Right atrium auricular region (tissue), 2 donors: ENCODE measurements at places on chromosomes 6 and 20. TPM values are rescaled to one million over a fixed set of nuclear protein-coding genes. Genes with fewer than 3 reads are reported as not detected.

CFB gene
- total RNA-seq, result 65.5 TPM

ANKEF1 gene
- total RNA-seq, result 2.6 TPM

ZFP57 gene
- total RNA-seq, result 0.30 TPM

KCNS1 gene
- total RNA-seq, result 0.33 TPM

TMC2 gene
- total RNA-seq, result not detected

DNA sequence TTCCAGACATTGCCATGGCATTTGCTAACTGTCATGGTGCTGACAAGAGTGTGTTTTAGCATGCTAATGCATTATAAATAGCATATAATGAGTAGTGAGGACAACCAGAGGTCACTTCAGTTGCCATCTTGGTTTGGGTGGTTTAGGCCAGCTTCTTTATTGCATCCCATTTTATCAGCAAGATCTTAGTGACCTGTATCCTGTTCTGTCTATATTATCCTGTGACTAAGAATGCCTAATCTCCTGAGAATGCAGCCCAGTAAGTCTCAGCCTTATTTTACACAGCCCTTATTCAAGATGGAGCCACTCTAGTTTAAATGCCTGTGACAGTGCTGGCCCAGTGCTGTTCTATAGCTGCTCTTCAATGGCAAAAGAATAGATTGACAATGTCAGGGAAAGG lies 781.0 kb upstream of the ADGRB3 start:
- H3K4me3 ChIP-seq, result no peak overlapping the region
- no peaks in the 10 kb centered on the region for H3K27me3 ChIP-seq
- no peaks in the 10 kb centered on the region for H3K4me1 ChIP-seq
- no peaks in the 10 kb centered on the region for H3K36me3 ChIP-seq
- DNase-seq, result no peak

DNA sequence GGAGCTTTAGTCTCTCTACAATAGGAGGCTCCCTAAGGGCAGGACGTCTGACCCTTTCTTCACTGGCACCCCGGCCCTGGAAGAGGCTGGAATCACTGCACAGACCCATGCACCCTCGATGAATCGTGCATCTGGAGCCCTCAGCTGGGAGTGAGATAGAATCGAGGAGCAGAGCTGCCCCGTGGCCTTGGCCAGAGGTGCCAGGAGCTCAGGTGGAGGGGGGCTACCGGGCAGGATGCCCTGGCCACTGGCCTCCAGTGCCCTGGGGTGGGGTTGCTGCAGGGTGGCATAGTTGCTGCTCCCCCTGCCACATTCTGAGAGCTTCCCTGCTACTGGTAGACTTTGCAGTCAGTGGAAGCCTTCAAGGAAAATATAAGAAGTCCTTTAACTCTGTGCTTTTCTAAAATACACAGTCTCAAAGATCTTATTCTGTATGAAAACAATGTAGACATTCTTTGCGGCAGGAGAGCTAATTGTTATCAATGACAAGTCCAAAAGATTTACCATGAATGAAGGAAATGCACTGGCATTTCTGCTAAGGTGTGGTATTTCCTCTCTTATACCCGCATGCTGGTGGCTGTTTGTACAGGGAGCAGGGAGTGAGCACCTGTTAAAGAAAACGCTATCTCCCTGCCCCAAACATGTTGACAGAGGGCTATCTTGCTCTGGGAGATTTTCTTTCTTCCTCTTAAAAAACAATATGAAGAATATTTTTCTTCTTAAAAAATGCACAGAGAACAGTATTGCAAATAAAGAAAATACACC lies 122.8 kb downstream of the C6orf118 start:
- H3K27ac ChIP-seq, result no peak overlapping the region
- no peak for DNase-seq
- H3K4me3 ChIP-seq, result no peak overlapping the region
- no peaks in the 10 kb centered on the region for H3K4me1 ChIP-seq

GRCh38 chr6:93300661-93301060 lies 118.7 kb downstream of the EPHA7 start:
- no peak overlapping the region for H3K4me3 ChIP-seq
- H3K4me1 ChIP-seq, result no peaks in the 10 kb centered on the region
- H3K27me3 ChIP-seq, result no peaks in the 10 kb centered on the region
- H3K27ac ChIP-seq, result no peak overlapping the region

DNA sequence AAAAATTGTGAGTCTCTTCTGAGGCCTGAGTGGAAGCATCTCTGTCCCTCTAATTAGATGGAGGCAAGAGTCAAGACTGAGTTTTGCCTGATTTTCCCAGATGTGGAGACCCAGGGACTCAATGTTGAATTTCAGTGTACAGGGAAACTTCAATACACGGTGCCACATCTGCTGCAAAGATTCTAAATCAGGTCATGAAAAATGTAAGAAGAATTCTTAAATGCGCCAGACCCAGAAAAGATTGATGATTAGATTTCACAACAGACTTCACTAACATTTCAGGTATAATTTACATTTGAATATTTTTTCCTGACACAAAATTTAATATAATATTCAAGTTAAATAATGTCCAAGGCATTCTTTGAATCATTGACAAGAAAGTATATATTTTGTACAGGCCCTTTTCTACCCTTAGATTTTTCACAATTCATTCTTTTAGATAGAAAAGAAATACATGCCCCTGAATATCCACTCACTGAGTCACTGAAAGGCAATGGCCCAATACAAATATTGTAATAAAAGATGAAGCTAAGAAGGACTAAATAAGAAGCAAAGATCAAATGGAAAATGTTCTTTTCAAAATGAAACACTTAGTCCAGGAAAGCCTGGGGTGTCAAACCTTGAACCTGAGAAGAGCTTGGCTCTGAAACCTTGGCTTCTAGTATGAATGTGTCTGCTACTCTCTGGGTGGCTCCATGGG lies 18.2 kb upstream of the HDGFL1 start:
- DNase-seq, result no peak
- H3K27ac ChIP-seq, result no peak overlapping the region
- no peaks in the 10 kb centered on the region for H3K27me3 ChIP-seq

DNA sequence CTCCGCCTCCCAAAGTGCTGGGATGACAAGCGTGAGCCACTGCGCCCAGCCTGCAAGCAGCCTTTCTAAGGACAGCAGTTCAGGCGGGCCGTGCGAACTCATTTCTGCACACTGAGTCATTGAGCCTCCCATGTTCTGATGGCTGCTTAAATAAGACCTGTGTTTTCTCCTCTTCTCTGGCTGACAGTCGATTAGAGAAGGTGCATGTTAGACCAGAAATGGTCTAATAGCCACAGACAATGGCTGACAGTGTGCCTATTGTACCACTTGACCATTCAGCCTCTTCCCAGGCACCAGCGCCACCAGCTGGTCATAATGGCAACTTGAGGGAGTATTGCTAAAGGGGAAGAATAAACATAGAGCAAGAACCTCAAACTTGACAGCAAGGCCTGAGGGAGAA lies 6.2 kb downstream of the CST11 start:
- DNase-seq, result no peak
- H3K27ac ChIP-seq, result no peak overlapping the region
- no peak overlapping the region for H3K4me3 ChIP-seq
- no peaks in the 10 kb centered on the region for H3K4me1 ChIP-seq
- H3K27me3 ChIP-seq, result no peaks in the 10 kb centered on the region

- H3K4me3 ChIP-seq, result no peak overlapping the region
- no peaks in the 10 kb centered on the region for H3K27me3 ChIP-seq
- no peaks in the 10 kb centered on the region for H3K36me3 ChIP-seq
- no peak for DNase-seq
These were observed 206.8 kb upstream of the QKI start for GRCh38 chr6:163207431-163208383.

DNA sequence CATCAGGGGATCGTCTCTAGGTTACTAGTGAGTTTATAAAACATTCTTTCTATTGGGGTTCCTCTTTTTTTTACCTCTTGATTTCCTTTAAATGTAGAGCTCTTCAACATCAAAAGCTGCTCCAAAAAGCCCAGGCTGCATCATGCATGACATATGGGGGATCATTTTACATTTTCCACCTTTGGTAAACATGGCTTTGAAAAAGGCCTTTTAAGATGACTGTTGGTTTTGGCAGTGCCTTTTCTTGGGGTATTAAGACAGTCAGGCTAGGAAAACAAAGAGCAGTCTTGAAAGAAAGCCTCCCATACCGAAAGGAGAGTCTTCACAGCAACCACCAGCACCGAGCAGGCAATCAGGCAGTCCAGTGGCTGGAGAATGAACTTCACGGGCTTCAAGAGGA lies 73.2 kb downstream of the NPEPL1 start:
- H3K27me3 ChIP-seq, result no peaks in the 10 kb centered on the region
- H3K4me1 ChIP-seq, result no peaks in the 10 kb centered on the region
- no peak overlapping the region for H3K4me3 ChIP-seq
- H3K36me3 ChIP-seq, result no peaks in the 10 kb centered on the region

DNA sequence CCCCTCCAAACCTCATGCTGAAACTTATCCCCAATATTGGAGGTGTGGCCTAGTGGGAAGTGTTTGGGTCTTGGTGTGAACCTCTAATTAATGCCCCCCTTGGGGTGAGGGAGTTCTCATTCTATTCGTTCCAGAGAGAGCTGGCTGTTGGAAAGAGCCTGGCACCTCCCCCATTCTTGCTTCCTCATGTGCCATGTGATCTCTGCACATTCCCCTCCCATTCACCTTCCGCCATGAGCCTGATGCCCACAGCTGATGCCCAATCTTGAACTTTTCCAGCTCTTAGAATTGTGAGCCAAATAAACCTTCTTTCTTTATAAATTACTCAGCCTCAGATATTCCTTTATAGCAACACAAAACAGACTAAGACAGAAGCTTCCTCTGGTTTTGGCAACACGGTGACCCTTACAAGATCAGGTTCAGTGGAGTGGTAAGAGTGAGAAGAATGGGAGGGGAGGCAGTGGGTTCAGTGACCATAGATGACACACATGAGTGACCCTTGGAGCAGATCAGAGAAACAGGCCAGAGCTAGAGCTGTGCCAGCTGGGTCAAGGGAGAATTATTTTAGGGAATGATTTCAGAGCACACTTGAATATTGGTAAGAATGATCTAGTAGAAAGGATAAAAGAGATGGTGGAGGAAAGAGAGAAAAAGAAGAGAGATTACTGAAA lies 176.4 kb downstream of the LY86 start:
- no peaks in the 10 kb centered on the region for H3K36me3 ChIP-seq
- DNase-seq, result no peak
- H3K4me1 ChIP-seq, result no peaks in the 10 kb centered on the region
- no peak overlapping the region for H3K27ac ChIP-seq
- H3K27me3 ChIP-seq, result no peaks in the 10 kb centered on the region
- H3K4me3 ChIP-seq, result no peak overlapping the region

GRCh38 chr6:46053039-46053933 lies 37.6 kb upstream of the CLIC5 start:
- H3K4me1 ChIP-seq, result peaks cover 29% of the 10 kb centered on the region
- no peaks in the 10 kb centered on the region for H3K27me3 ChIP-seq
- H3K27ac ChIP-seq, result peak overlapping the region; percentile 72
- H3K36me3 ChIP-seq, result no peaks in the 10 kb centered on the region
- H3K4me3 ChIP-seq, result no peak overlapping the region
- DNase-seq, result no peak

- H3K4me3 ChIP-seq, result no peak overlapping the region
- no peaks in the 10 kb centered on the region for H3K27me3 ChIP-seq
- no peaks in the 10 kb centered on the region for H3K36me3 ChIP-seq
- no peak overlapping the region for H3K27ac ChIP-seq
- no peaks in the 10 kb centered on the region for H3K4me1 ChIP-seq
These were observed 25.4 kb upstream of the EXOC2 start for GRCh38 chr6:718345-718744.

DNA sequence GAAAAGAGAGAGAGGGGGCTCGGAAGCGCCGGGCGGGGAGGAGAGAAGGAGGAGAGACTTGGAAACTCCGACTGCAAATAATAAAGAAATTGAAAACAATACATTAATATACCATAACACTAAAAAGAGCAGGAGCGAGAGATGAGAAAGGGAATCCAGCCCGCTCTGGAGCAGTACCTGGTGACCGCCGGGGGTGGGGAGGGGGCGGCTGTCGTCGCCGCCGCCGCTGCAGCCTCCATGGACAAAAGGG lies 338 bp downstream of the E2F3 start:
- peak overlapping the region; percentile 95 for H3K27ac ChIP-seq
- DNase-seq, result no peak
- no peaks in the 10 kb centered on the region for H3K4me1 ChIP-seq

GRCh38 chr6:31351401-31352309 lies 5.3 kb downstream of the HLA-B start:
- H3K36me3 ChIP-seq, result peaks cover 7% of the 10 kb centered on the region
- no peak overlapping the region for H3K4me3 ChIP-seq
- no peak for DNase-seq
- H3K27ac ChIP-seq, result no peak overlapping the region
